ENCODE measurements at places on chromosomes 6 and 20.

GRCh38 chr6:14638906-14639761, 521.6 kb downstream of the CD83 start:
- H3K27me3 ChIP-seq: no peaks in the 10 kb centered on the region
- H3K27ac ChIP-seq: no peak overlapping the region
- no peak overlapping the region for H3K4me3 ChIP-seq
- no peak for DNase-seq

- no peaks in the 10 kb centered on the region for H3K27me3 ChIP-seq
- DNase-seq: no peak
- no peaks in the 10 kb centered on the region for H3K4me1 ChIP-seq
- no peak overlapping the region for H3K27ac ChIP-seq
- no peak overlapping the region for H3K4me3 ChIP-seq
Observed at GRCh38 chr20:47041396-47041899, 146.8 kb downstream of the EYA2 start.

GRCh38 chr6:168242940-168243225, 76.7 kb downstream of the DACT2 start:
- DNase-seq: no peak
- peaks cover 4% of the 10 kb centered on the region for H3K4me1 ChIP-seq
- no peaks in the 10 kb centered on the region for H3K27me3 ChIP-seq

GRCh38 chr6:33987531-33988021, 158.3 kb downstream of the GRM4 start:
- DNase-seq: no peak
- H3K27me3 ChIP-seq: no peaks in the 10 kb centered on the region
- H3K4me3 ChIP-seq: no peak overlapping the region
- H3K27ac ChIP-seq: no peak overlapping the region
- H3K4me1 ChIP-seq: no peaks in the 10 kb centered on the region
- no peaks in the 10 kb centered on the region for H3K36me3 ChIP-seq

GRCh38 chr6:17630511-17631073, 30.5 kb downstream of the FAM8A1 start:
- H3K4me1 ChIP-seq: peaks cover 30% of the 10 kb centered on the region
- H3K27ac ChIP-seq: peak overlapping the region; percentile 35
- H3K4me3 ChIP-seq: no peak overlapping the region
- no peaks in the 10 kb centered on the region for H3K27me3 ChIP-seq
- peak; percentile 84 for DNase-seq

- H3K4me1 ChIP-seq: peaks cover 9% of the 10 kb centered on the region
- H3K27ac ChIP-seq: peak overlapping the region; percentile 15
- no peaks in the 10 kb centered on the region for H3K27me3 ChIP-seq
- no peaks in the 10 kb centered on the region for H3K36me3 ChIP-seq
- no peak overlapping the region for H3K4me3 ChIP-seq
- DNase-seq: peak; percentile 51
Observed at GRCh38 chr6:132270726-132271402, 130.4 kb downstream of the MOXD1 start.

GRCh38 chr6:82704045-82704444, 340.4 kb downstream of the TPBG start:
- H3K36me3 ChIP-seq: no peaks in the 10 kb centered on the region
- H3K4me3 ChIP-seq: no peak overlapping the region
- no peaks in the 10 kb centered on the region for H3K4me1 ChIP-seq
- no peak for DNase-seq
- no peaks in the 10 kb centered on the region for H3K27me3 ChIP-seq

- H3K27me3 ChIP-seq: no peaks in the 10 kb centered on the region
- DNase-seq: no peak
- no peaks in the 10 kb centered on the region for H3K4me1 ChIP-seq
- no peak overlapping the region for H3K4me3 ChIP-seq
Observed at GRCh38 chr20:51522207-51522606, 20.3 kb downstream of the NFATC2 start.

GRCh38 chr20:62780696-62781095, 15.6 kb upstream of the MRGBP start:
- H3K36me3 ChIP-seq: no peaks in the 10 kb centered on the region
- H3K27me3 ChIP-seq: no peaks in the 10 kb centered on the region
- no peak overlapping the region for H3K4me3 ChIP-seq
- H3K4me1 ChIP-seq: no peaks in the 10 kb centered on the region
- DNase-seq: no peak

DNA sequence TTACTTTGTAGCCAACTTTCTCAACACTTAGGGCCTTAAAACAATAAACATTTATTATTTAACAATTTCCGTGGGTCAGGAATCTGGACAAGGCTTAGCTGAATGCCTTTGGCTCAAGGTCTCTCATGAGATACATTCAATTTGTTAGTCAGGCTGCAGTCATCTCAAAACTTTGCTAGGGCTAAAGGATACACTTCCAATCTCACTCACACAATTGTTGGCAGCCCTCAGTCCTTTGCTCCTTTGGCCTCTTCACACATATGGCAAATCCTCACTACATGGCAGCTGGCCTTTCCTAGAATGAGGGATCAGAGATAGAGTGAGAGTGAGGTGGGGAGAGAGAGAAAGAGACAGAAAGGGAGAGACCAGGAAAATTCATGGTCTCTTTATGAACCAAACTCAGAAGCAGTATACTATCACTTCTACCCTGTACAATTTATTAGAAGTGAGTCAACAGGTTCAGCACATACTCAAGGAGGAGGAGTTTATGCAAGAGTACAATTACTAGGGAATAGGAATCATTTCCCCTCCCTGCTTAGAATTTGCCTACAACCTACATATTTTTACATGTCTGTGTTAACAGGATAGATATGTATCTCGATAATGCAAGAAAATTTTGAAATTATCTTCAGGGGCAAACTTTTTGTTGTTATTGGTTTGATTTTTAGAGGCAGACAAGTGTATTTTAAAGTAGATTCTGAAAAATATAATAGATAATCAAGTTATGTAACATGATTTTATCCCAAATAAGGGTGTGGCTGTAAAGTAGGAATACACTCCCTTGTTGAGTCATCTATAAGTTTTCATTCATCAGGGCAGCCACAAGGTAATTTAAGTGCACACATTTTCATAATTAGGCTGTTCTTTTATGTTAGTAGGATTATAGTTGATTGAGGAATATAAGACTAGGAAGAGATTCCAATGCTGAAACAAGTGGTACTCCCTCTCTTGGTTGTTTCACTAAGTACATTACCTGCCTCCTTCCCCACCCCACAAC, 85.9 kb upstream of the HMGCLL1 start:
- DNase-seq: no peak
- no peaks in the 10 kb centered on the region for H3K4me1 ChIP-seq
- H3K36me3 ChIP-seq: no peaks in the 10 kb centered on the region
- no peak overlapping the region for H3K4me3 ChIP-seq

GRCh38 chr6:149320796-149321195, 3.3 kb downstream of the TAB2 start:
- no peaks in the 10 kb centered on the region for H3K27me3 ChIP-seq
- H3K27ac ChIP-seq: peak overlapping the region; percentile 1
- no peak overlapping the region for H3K4me3 ChIP-seq
- DNase-seq: no peak
- H3K36me3 ChIP-seq: no peaks in the 10 kb centered on the region

DNA sequence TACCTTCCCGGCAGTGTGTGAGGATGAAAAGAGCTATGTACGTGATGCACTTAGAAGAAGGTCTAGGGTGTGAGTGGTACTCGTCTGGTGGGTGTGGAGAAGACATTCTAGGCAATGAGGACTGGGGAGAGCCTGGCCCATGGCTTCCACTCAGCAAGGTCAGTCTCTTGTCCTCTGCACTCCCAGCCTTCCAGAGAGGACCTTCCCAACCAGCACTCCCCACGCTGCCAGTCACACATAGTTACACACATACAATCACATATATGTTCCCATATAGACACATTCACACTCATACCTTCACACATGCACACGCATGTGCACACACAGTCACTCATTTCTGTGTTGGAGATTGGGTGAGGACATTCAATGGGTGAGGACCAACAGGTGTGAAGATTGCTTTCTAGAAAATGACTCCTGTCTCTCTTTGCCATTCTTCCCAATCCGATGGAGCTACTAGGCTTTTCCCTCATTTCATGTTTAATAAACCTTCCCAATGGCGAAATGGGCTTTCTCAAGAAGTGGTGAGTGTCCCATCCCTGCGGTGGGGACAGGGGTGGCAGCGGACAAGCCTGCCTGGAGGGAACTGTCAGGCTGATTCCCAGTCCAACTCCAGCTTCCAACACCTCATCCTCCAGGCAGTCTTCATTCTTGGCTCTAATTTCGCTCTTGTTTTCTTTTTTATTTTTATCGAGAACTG, 30.4 kb downstream of the SRSF3 start:
- H3K4me3 ChIP-seq: no peak overlapping the region
- no peaks in the 10 kb centered on the region for H3K36me3 ChIP-seq
- peaks cover 22% of the 10 kb centered on the region for H3K4me1 ChIP-seq
- DNase-seq: no peak
- no peaks in the 10 kb centered on the region for H3K27me3 ChIP-seq

- no peaks in the 10 kb centered on the region for H3K4me1 ChIP-seq
- no peak overlapping the region for H3K27ac ChIP-seq
- no peaks in the 10 kb centered on the region for H3K36me3 ChIP-seq
- no peak overlapping the region for H3K4me3 ChIP-seq
Observed at GRCh38 chr6:121485359-121485811, 49.9 kb downstream of the GJA1 start.

- H3K36me3 ChIP-seq: no peaks in the 10 kb centered on the region
- no peak overlapping the region for H3K27ac ChIP-seq
- peak overlapping the region; percentile 31 for H3K4me3 ChIP-seq
- peak; percentile 19 for DNase-seq
- H3K4me1 ChIP-seq: peaks cover 13% of the 10 kb centered on the region
- H3K27me3 ChIP-seq: peaks cover 24% of the 10 kb centered on the region
Observed at GRCh38 chr6:30075790-30076732, 492 bp upstream of the RNF39 start.

DNA sequence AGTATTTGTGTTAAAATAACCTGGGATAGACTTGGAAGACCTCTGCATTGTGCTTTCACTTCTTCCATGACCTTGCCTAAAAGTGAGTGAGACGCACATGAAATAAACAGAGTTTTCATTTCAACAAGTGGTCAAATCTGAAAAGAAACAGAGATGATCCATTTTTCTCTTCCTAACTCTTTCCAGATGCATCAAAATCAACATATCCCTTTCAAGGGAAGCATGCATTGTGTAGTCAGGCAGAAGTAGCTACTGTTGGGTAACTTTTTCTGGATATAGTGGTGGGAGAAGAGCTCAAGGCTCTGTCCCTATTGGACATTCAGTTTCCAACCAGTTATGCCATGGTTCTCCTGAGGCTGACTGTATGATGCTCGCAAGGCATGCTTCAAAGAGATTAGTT, 233.0 kb upstream of the JAG1 start:
- no peaks in the 10 kb centered on the region for H3K36me3 ChIP-seq
- H3K27me3 ChIP-seq: no peaks in the 10 kb centered on the region
- no peaks in the 10 kb centered on the region for H3K4me1 ChIP-seq

GRCh38 chr6:99745651-99746050, 139.0 kb downstream of the PRDM13 start:
- H3K4me3 ChIP-seq: no peak overlapping the region
- H3K27me3 ChIP-seq: no peaks in the 10 kb centered on the region
- no peak for DNase-seq
- no peak overlapping the region for H3K27ac ChIP-seq

Measured in thyroid gland (tissue), 4 donors.